ENCODE measurements at places on chromosomes 13 and 19.

DNA sequence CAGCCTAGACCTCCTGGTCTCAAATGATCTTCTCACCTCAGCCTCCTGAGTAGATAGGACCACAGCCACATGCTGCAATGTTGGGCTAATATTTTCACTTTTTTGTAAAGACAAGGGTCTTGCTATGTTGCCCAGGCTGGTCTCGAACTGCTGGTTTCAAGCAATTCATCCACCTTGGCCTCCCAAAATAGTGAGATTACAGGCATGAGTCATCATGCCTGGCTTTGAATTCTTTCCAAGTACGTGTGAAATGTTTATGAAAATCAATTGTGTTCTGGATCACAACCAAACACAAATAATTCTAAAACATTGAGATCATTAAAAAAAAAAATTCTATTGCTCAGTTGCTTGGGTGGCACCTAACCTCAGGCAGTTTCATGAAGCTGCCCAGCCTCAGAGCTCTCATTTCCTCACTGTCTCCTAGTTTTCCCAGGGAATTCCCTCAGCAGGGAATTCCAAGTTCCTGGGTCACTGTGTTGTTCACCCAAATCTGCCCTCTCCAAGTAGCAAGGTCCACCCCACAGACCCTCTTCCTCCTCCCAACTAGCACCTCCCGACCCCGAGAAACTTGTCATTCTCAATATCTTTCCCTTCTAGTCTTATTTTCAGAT is 44.8 kb downstream of the ING1 start:
- DNase-seq, result no peak

DNA sequence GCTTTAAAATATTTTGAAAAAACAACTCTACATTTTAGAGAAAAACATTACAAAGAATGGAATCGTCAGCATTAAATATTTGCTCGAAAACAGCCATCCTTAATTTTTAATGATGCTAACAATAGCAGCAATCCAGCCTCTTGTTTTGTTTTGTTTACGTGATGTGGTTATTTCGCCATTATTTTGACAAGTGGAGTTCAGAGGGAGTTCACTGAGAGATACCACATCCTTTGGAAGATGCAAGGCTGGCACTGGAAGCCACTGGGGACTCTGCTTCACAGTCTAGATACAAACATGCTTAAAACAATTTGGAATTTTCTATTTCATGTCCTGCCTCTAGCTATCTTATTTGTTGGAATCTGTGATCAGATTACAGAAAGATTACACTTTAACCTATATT is 556.3 kb downstream of the PCDH17 start:
- DNase-seq, result no peak

DNA sequence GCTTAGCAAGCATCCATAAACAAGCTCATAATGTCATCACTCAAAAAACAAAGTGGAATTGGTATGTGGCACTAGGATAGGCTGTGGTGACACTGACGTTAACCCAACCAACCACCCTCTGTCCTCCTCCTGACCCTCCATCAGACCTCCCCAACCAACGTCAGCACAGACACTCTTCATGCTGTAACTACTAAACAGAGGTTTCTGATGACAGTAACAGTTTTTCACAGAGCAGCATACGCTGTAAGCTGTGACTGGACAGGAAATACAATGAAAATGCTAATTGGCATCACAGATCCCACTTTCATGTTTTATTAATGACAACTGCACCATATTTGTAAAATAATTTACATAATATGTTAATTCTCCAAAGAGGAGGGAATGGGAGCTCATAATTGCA is 238.0 kb downstream of the IRS2 start:
- DNase-seq, result no peak

GRCh38 chr19:21848706-21849105 is 12.7 kb upstream of the ZNF43 start:
- no peak for DNase-seq

- DNase-seq, result no peak
Observed at GRCh38 chr19:7868671-7869452, 5.3 kb downstream of the PRR36 start.

DNA sequence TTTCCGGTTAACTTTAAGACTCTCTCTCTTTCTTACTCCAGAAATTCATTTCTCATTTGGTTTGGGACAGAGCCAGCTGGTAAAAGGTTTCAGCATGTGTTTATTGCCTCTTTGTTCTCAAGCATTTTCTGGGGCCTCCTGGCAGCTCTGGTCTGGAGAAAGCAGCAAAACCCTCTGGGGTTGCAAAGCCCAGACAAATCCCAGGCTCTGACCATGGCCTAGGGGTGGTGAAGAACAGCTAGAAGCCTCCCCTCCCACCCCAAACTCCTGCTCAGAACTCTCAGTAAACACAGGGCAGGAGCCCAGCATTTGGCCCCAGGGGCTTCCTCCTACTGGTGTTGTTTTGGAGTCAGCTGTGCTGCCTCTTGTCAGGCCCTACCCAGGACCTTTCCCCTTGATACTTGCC is 124.2 kb upstream of the SERP2 start:
- peak; percentile 82 for DNase-seq

DNA sequence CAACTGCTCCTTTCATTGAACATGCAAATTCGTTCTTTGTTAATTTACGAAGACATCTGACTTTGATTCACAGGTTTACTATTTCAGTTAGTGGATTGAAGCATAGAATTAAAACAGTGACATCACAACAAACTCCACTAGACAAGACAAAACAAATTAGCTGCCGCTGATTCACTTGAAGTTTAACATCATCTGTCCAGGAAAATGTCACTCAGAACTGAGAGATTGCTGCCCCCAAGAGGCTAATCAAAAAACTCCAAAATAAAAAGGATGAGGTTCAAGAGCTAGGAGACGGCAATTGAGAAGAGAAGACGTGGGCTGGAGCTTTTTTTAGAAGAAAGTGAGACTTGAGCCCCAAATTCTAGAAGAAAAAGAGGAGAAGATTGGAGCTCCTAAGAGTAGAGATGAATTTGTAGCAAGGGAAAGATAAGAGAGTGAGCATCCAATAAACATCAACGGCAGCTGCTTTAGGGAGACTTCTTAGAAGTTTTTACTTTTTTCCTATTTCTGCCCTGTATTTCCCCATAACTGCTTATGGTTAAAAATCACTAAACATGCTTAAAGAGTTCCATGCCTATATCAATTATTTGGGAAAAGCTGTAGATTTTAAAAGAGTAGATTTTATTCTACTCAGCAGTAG is 40.8 kb upstream of the TPP2 start:
- peak; percentile 8 for DNase-seq

- DNase-seq, result no peak
Observed at GRCh38 chr13:43293008-43293407, 269.6 kb downstream of the DNAJC15 start.

- DNase-seq, result no peak
Observed at GRCh38 chr13:72932250-72932649, 126.6 kb upstream of the KLF5 start.

- no peak for DNase-seq
Observed at GRCh38 chr19:1163283-1163933, 10.7 kb downstream of the SBNO2 start.

DNA sequence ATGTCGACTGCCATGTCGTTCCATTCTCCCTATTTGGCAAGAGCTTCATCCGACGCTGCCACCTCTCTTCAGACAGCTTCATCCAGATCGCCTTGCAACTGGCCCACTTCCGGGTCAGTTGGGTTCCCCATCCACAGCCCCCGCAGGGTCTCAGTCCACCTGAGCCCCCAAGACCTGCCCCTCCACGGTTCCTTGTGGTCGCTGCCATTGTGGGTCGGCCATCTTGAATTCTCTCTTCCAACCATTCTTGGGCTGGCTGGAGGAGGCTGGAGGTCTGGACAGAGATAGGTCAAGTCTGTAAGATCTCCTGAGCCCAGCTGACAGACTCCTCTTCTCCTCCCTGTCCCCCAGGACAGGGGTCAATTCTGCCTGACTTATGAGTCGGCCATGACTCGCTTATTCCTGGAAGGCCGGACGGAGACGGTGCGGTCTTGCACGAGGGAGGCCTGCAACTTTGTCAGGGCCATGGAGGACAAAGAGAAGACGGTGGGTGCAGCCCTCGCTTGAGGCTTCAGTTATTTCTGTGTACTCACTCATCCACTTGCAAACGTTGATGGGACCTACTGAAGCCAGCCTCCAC is 19.5 kb downstream of the CPT1C start:
- no peak for DNase-seq

GRCh38 chr13:74726206-74726605 is 592.0 kb upstream of the KLF12 start:
- DNase-seq, result no peak

- no peak for DNase-seq
Observed at GRCh38 chr19:5035793-5036697, 67.1 kb downstream of the KDM4B start.

DNA sequence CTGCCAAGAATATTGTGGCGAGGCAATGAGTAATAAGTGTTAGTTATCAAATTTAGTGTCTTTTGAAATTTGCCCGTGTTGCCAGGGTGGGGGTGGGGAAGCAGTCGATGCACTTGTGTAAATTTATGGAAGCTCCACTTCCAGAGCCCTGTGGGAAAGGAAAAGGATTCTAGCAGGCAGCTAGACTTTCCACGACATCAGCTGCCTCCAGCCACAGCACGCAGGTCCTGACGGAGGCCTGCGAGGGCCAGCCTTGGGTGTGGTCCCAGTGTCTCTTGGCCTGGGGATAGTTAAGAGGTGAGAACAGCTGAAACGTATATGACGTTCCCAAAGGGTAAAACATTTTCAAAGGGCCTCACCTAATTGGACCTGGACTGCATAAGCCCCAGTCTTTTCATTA is 433.0 kb downstream of the TSHZ3 start:
- no peak for DNase-seq

DNA sequence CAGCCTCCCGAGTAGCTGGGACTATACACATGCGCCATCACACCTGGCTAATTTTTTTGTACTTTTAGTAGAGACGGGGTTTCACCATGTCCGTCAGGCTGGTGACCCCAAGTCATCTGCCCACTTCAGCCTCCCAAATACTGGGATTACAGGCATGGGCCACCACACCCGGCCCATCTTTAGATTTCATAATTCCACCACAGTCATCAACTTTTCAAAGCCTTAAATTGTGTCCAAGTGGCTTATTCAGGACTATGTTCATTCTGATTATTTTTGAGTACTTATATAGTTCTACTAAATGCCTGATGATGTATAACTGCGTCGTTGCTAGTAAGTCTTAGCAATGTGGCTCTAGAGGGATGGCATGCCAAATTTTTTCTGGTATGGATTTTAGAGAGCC is 36.9 kb downstream of the FLT1 start:
- DNase-seq, result no peak

DNA sequence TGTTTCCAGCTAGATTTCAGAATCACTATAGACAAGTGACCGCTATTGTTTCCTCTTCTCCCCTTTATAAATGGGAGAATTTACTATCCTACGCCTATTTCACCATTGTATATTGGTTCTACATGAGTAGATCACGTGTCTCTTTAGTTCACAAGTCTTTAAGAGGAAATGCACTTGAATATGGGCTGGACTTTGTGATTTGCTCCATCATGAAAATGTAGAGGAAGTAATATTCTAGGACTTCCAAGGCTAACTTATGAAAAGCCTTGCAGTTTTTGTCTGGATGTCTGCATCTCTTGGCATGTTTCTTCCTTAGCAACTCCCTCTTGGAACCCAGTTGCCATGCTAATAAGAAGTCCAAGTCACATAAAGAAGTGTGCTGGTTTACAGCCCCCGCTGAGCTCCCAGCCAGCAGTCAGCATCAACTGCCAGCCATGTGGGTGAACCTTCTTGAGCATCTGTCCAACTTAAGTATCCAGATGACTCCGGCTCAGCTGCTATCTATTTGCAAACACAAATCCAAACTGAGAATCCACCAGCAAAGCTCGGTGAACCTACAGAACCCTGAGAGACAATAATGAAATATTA is 4.8 kb upstream of the FBXL3 start:
- DNase-seq, result no peak

DNA sequence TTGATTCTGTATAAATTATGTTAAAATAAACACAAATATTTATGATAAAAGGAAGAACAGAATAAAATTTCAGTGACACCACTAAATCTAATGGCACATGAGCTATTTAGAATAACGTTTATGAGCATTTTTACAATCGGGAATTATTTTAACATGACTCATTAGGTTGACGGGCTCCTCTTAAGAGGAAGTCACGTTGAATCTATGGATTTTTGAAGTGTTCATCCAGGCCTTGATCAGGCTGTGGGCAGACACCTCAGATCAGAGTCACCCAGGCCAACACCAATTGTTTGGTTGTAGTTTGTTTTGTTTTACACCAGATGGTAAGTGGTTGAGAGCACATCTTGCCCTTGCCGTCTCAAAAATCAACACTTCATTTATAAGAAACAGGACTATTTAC is 257.8 kb downstream of the FOXO1 start:
- DNase-seq, result no peak

DNA sequence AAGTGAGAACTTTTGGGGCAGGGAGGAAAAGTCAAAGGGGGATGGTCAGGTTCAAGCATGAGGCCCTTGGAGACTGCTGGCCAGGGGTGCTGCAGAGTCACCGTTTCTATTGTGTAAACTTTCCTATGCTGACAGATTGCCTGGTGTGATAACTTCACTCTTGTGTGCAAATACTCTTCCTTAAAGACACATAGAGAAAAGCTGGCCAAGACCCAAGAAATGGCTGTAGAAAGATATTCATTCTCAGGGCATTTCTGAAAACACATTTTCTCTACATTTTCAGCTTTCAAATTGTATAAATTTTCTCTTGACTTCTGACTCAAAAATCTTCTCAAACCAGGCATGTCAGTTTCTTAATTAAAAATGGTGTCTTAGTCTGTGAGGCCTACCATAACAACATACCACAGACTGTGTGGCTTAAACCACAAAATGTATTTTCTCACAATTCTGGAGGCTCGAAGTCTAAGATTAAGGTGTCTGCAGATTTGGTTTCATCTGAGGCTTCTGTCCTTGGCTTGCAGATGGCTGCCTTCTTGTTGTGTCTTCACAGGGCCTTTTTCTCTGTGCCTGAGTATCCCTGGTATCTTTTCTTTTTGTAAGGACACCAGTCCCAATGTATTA is 304.5 kb downstream of the KCNRG start:
- no peak for DNase-seq

GRCh38 chr19:41821003-41821735 is 23.3 kb downstream of the LYPD4 start:
- no peak for DNase-seq

DNA sequence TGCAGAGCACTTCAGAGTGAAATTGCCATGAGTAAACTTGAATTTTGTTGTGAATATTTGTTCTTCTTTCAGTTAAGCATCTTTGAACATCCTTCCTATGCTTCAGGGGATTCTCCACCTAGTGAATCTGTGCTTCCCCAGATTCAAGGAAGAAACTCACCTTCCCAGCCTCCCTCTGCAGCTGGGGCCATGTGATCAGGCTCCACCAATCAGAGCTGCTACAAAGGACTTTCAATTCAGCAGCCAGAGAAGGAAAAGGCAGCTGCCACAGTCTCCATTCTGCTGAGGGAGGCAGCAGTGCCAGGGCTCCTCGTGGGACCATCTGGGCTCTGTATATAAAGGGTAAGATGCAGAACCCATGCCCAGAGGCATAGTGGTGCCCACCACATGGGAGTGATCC is 89.7 kb upstream of the SIAH3 start:
- no peak for DNase-seq

DNA sequence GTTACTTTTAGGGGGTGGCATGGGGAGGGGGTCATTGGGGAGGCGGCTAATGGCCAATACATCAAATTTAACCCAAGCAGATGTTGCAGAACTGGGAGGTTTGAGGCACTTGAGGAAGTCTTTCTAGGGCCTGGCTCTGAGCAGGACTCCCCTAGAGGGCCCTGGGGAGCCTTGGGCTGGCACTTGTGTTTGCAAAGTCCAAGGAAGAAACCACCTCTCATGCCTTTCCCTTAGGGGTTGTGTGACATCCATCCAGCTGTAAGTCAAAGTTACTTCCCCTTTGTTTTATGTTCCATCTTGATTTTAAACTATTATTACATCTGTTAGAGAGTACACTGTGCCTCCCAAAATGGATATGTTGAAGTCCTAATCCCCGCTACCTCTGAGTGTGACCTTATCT is 159.9 kb downstream of the KATNAL1 start:
- no peak for DNase-seq

Data from urinary bladder (tissue), 4 donors.